ENCODE measurements at places on chromosomes 4 and X. TPM values are rescaled to one million over a fixed set of nuclear protein-coding genes. Genes with fewer than 3 reads are reported as not detected.

DNA sequence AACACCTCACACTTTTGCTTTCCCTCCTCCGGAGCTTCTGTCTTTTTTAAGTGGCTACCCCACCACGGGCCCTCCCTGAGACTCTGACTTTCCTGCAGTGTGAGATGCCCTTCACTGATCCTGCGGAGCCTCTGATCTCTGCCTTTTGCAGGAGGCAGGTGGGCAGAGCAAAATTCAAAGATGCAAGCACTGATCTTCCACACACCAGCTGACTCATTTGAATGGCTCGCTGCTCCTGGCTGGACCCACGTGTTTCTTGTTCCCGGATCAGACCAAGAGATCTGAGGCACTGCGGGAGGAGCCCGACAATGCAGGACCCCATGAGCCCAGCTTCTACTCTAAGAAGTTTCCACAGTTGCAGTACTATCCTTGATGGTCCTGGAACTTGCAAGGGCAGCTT lies 1607.9 kb upstream of the TENM3 start:
- H3K36me3 ChIP-seq: no peaks in the 10 kb centered on the region
- H3K27ac ChIP-seq: no peak overlapping the region
- H3K4me3 ChIP-seq: no peak overlapping the region

The SRPK3 gene
- 5.4 TPM for total RNA-seq

DNA sequence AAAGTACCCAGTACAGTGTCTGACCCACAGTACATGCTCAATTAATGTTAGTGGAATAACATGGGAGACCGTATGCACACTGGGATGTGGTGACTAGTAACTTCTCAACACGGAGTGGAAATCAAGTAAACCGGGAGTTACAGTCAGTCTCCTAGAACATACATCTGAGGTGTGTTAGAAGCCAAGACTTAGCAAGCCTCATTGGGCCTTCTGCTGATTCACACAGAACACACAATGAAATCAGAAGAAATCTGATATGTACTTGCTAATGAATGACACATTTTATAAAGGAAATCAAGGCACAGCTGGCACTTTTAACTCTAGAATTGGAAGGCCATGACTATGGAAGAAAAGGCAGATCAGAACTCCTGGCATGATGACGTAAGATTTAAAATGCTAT lies 13.0 kb downstream of the TRAPPC2 start:
- no peak overlapping the region for H3K4me3 ChIP-seq
- H3K27me3 ChIP-seq: no peaks in the 10 kb centered on the region
- H3K4me1 ChIP-seq: peaks cover 3% of the 10 kb centered on the region
- peaks cover 5% of the 10 kb centered on the region for H3K36me3 ChIP-seq
- DNase-seq: no peak
- H3K27ac ChIP-seq: no peak overlapping the region

The DUSP9 gene
- not detected for total RNA-seq

DNA sequence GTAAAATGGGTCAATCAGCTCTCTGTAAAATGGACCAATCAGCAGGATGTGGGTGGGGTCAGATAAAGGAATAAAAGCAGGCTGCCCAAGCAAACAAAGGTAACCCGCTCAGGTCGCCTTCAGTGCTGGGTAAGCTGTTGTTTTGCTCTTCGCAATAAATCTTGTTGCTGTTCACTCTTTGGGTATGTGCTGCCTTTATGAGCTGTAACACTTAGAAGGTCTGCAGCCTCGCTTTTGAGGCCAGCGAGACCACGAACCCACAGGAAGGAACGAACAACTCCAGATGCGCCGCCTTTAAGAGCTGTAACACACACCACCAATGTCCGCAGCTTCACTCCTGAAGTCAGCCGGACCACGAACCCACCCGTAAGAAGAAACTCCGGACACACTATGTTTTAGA lies 11.5 kb upstream of the CAMK2D start:
- no peaks in the 10 kb centered on the region for H3K27me3 ChIP-seq
- H3K27ac ChIP-seq: no peak overlapping the region
- H3K36me3 ChIP-seq: no peaks in the 10 kb centered on the region
- no peak overlapping the region for H3K4me3 ChIP-seq
- H3K4me1 ChIP-seq: no peaks in the 10 kb centered on the region

DNA sequence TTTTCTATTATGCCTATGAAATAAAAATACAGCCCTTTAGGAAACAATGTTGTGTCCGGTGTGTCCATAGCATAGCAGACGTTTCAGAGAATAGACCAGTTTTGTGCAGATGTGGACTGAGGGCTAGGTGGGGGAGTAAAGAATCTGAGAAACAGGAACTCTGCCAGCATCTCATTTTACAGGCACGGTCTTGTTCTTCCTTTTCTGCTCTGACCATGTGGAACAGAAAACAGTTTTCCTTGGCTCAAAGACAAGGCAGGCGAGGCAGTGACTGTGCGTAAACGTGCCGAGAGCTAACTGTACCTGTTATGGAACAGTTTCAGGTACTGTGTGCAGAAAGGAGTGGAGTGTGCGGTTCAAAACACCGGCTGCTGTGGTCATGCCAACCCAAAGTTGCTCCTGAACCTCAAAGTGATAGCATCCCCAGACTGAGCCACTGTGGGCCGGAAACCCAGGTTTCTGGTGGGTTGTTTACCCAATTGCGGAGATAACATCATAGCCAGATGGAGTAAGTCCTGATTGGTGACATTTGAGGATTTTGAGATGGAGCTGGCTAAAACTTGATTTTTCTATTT lies 20.2 kb downstream of the CNGA2 start:
- H3K27me3 ChIP-seq: no peaks in the 10 kb centered on the region
- DNase-seq: no peak
- no peaks in the 10 kb centered on the region for H3K4me1 ChIP-seq
- no peak overlapping the region for H3K4me3 ChIP-seq
- no peaks in the 10 kb centered on the region for H3K36me3 ChIP-seq

DNA sequence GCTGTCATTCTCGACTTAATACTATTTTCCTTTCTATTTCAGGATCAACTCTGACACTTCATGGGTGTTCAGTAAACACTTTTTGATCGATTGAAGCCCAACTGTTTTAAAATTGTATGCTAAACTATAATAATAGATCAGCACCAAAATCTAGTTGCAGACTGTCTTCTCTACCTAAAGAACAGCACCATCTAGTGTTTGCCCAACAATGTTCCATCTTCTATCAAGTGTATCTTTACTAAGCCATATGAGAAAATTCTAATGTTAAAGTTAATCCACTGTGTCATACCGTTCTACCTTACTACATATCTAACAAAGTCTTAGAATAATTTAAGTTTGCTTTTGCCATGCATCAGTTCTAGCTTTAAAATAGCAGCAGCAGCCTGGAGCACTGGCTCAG lies 113.0 kb upstream of the PRDX4 start:
- H3K27me3 ChIP-seq: no peaks in the 10 kb centered on the region
- no peak overlapping the region for H3K4me3 ChIP-seq
- H3K36me3 ChIP-seq: no peaks in the 10 kb centered on the region
- H3K27ac ChIP-seq: no peak overlapping the region
- no peaks in the 10 kb centered on the region for H3K4me1 ChIP-seq

GRCh38 chr4:168440442-168441264 lies 39.6 kb downstream of the DDX60L start:
- H3K36me3 ChIP-seq: no peaks in the 10 kb centered on the region
- DNase-seq: no peak
- no peak overlapping the region for H3K4me3 ChIP-seq
- H3K27me3 ChIP-seq: no peaks in the 10 kb centered on the region

GRCh38 chr4:181693517-181693916 lies 549.7 kb upstream of the TENM3 start:
- no peak overlapping the region for H3K4me3 ChIP-seq
- H3K27ac ChIP-seq: no peak overlapping the region

DNA sequence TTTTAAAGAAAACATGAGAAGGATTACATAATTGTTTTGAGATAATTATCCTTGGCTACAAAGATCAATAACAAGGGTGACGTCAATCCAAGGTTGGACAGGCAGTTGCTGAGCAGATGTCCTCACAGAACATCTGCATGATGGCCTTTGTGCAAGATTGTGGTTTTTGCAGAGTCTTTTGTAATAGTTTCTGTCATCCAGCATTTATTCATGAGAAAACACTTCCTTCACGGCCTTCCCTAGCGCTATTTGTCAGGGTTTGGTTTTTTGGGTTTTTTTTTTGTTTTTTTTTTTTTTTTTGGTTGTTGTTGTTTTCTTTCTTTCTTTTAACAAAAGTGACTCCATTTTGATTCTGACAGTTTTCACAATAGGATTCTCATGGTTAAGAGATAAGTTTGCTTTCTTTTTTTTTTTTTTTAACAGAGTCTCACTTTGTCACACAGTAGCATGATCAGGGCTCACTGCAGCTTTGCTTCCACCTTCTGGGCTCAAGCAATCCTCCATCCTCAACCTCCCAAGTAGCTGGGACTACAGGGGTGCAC lies 31.5 kb upstream of the ELF2 start:
- H3K27ac ChIP-seq: no peak overlapping the region
- no peaks in the 10 kb centered on the region for H3K27me3 ChIP-seq
- no peaks in the 10 kb centered on the region for H3K4me1 ChIP-seq
- H3K36me3 ChIP-seq: no peaks in the 10 kb centered on the region

GRCh38 chrX:129577473-129577872 lies 37.4 kb downstream of the OCRL start:
- no peak overlapping the region for H3K4me3 ChIP-seq
- no peak overlapping the region for H3K27ac ChIP-seq
- no peak for DNase-seq
- H3K36me3 ChIP-seq: no peaks in the 10 kb centered on the region
- no peaks in the 10 kb centered on the region for H3K4me1 ChIP-seq
- H3K27me3 ChIP-seq: no peaks in the 10 kb centered on the region
